ENCODE measurements at places on chromosomes 1 and 21.

- no peak for DNase-seq
Measured at GRCh38 chr1:48741380-48741779, 35.3 kb downstream of the BEND5 start.

DNA sequence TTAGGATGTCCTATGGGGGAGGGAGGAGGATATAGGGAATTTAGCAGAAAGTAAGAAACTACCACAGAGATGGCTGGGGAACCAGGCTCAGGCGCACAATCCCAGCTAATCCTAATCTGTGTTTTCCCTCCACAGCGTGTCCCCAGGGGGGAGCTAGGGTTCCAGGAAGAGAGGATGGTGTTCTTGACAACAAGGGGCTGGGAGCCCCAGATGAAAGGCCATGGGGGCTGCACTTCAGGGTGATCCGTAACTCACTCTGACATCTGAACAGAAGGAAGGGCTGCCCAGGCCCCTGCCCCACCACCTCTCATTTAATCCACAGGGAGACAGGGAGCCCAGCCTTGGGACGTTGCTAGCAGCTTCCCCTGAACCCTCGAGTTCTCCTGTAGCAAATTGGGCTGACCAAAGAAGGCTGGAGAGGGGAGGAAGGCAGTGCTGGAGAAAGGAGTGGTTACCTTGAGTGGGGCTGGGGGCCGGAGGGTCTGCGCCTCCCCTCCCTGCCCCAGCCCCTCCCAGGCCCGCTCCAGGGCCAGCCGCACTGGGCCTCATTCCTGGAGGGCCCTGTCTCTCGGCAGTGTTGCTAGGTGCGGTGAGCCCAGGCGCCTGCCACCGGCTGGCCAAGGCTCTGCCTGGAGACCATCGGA lies 131.7 kb downstream of the TMEM53 start:
- DNase-seq = no peak

DNA sequence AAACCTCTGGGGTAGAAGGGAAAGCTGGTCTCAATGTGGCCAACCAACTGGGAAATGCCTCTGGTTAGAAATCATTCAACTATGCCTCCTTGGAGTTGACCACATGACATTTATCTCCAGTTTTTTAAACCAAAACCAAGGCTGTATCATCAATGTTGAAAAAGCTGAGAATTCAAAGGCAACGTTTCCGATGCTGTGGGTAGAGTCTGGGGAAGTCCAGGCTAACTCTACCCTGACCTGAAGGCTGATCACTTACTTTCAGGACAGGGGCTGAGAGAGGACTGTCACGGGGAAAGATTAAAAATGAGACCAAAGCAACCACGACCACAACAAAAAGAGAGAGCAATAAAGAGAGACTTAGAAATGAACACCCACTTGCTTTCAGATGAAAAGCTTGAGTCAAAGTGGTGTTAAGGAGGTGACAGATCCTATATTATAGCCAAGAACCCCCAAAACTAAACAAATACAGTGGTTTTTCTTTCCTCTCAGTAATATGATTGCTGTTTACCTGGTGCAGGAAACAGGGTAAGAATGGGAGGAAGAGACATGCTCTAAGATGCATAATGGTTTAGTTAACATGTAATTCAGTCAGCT lies 90.8 kb upstream of the TNFSF4 start:
- no peak for DNase-seq

GRCh38 chr21:45859762-45860357 lies 121.7 kb upstream of the COL6A1 start:
- DNase-seq = no peak

GRCh38 chr1:147185432-147185831 lies 13.2 kb upstream of the PRKAB2 start:
- no peak for DNase-seq

GRCh38 chr1:83741348-83741747 lies 257.6 kb downstream of the TTLL7 start:
- DNase-seq = no peak

Measured in DMS79 (cell line).